Testis (tissue), 5 donors: ENCODE measurements at places on chromosomes 2 and 18.

DNA sequence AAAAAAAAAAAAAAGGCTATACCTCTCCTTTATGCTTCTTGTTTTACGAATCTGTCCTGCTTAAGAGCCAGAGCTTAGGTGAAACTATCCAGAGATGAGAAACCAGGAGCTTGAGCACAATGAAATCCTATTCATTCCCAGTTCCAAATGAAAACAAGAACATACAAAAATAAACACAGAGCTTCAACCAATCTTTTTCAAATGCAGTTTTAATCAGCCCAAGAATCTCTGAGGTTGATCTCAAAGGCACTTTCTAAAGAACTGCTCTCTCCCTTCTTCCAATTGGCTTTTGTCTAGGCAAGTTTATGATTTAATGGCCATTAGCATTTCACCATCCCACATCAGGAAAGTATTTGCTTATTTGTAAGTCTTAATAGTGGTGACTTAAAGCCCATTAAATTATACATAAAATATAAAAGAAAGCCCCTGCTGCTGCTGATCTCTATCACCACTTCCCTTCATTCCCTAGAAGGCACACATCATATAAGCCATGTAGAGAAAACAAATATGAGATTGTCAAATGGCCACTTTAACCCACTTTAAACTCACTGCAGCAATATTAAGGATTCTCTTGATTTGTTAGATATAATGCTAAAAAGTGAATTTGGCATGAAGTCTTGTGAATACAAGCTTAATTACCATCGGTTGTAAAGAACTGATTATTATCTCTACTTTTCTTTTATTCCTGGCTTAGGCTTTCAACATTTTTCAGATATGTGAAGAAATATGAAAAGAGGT, 29.3 kb upstream of the SCN9A start:
- DNase-seq, result no peak

DNA sequence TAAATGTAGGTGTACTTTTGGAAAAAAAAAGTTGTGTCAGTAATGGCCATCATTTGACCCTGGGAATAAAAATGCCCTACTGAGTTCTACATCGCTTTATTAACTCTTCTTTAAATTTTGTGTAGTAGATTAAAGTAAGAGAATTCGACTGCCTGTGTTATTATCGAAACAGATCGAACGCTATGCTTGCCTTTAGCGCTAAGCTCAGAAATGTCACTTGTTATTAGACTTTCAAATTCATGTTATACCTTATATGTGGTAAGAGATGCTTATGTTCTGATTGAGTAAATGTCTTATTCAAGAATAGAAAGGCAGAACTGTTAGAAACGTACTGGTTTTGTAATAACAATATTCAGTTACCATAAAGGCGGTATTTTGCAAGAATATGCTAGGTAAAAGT, 1.4 kb downstream of the UGP2 start:
- DNase-seq, result no peak

GRCh38 chr2:120177001-120177621, 46.1 kb downstream of the TMEM185B start:
- no peak for DNase-seq

GRCh38 chr2:171804456-171804855, 89.6 kb downstream of the SLC25A12 start:
- no peak for DNase-seq

DNA sequence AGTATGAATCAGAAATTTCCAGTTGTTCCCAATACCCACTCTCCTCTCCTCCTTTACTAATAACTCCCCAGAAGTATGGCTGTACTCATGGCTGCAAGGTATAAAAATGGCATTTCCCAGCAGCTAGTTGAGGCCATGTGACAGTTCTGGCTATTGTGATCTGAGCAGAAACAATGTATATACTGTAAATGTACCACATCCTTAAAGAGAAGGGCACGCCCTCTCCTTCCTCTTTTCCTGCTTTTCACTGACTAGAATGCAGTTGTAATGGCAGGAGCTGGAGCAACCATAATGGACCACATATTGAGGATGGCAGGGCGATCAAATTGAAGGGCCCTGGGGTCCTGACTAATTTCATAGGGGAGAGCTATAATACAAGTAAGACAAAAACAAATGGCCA, 211.2 kb downstream of the TNS1 start:
- no peak for DNase-seq

- DNase-seq, result no peak
Measured at GRCh38 chr18:38046651-38047050, 481.1 kb upstream of the CELF4 start.
